B cell (primary cell): ENCODE measurements at places on chromosomes 4 and X. TPM values are rescaled to one million over a fixed set of nuclear protein-coding genes. Genes with fewer than 3 reads are reported as not detected.

The AFAP1 gene
- polyA plus RNA-seq: 0.03 and 0.09 TPM in 2 replicates

DNA sequence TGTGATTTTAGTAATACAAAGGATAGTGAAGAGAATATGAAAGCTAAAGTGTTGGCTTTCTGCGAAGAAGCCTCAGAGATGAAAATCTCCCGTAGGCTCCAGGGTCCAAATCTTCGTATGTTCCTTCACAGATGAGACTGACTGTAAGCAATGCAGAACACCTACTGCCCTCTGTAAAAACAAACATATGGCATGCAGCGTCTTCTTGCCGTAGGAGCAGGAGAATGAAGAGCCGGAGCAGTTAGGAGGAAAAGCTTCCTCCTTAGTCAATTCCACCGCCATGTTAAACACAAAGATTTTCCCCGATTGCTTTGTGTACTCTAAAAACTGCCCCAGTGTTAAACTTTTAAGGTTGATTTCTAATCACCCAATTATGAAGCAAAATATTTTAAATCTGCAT lies 22.5 kb downstream of the RWDD4 start:
- DNase-seq: no peak

DNA sequence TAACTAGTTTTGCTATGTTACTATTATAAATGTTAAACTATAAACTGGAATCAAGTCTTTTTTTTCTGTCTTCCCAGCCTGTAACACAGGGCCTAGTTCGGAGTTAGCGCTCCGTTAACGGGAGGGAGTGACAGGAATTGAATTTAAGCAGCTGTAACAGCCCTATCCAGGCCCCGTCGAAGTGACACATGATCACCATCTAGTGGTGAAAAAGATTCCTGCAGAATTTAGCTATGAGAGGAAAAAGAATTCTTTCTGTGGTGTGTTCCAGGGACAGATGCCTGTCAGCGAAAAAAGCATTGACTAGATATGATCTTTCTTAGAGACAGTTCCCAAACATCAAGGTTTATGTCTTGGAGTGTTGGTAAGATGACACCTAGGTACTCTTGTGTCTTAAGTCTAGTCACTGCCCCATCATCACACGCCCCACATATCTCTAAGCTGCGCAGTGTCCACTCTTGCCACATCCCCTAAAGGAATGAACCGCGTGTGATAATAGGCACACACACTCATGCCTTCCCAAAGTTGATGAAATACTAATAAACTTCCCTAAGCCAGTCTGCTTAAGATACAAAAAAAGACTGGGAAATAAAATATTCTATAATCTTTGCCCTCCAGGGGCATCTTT lies 2.1 kb downstream of the GAB3 start:
- DNase-seq: peak; percentile 75

DNA sequence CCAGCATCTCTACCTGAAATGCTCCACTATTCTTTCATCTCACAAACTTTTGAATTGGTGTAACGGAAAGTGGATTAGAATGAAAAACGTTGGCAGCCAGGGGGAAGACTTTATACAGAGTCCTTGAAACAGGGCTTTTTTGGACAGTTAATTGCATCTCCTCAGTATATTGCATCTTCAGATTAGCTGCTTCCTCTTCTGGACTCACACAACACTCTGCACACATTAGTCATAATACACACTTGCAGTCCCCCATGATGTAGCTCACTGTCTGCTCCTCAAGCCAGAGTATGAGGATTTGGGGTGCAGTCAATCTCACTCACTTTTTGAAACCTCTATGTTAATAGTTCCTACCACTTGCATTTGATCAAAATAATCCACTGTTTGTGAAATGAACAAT lies 101.0 kb downstream of the ADGRA3 start:
- no peak for DNase-seq

The KLHL13 gene
- polyA plus RNA-seq: 0.04 TPM in 1 of 2 replicates, not detected in the other

The EDA gene
- polyA plus RNA-seq: 0.04 and 0.10 TPM in 2 replicates

GRCh38 chr4:81923140-81923539 lies 450.7 kb downstream of the HNRNPD start:
- DNase-seq: no peak

- DNase-seq: no peak
Observed at GRCh38 chr4:119508281-119508680, 120.3 kb downstream of the PDE5A start.

GRCh38 chrX:70096052-70096451 lies 33.8 kb downstream of the OTUD6A start:
- DNase-seq: no peak

DNA sequence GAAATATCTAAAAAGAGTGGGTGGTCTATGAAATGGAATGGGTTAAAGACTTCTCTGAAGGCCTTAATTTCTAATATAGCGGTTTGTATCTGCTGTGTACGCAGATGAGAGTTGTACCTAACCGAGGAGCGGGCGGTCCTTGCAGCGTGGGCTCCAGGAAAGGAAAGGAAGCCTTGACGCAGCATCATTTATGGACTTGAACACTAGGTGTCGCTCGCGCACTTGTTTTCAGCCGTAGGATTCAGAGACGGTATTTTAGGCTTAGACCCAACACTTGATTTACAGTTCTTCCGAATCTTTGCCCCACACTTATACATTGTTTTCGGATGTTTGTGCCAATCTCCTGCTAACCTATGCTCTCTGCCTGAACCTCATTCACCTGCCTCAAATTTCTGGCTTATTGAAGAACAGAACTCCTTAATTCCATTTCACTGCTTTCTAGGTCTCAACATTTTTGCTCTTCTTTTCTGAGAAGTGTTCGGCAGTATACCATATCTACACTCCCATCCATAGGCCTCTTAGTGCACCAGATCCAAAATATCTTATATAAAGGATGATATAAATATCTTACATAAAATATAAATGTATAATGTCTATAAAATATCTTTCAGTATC lies 48.9 kb upstream of the AADAT start:
- DNase-seq: peak; percentile 71

DNA sequence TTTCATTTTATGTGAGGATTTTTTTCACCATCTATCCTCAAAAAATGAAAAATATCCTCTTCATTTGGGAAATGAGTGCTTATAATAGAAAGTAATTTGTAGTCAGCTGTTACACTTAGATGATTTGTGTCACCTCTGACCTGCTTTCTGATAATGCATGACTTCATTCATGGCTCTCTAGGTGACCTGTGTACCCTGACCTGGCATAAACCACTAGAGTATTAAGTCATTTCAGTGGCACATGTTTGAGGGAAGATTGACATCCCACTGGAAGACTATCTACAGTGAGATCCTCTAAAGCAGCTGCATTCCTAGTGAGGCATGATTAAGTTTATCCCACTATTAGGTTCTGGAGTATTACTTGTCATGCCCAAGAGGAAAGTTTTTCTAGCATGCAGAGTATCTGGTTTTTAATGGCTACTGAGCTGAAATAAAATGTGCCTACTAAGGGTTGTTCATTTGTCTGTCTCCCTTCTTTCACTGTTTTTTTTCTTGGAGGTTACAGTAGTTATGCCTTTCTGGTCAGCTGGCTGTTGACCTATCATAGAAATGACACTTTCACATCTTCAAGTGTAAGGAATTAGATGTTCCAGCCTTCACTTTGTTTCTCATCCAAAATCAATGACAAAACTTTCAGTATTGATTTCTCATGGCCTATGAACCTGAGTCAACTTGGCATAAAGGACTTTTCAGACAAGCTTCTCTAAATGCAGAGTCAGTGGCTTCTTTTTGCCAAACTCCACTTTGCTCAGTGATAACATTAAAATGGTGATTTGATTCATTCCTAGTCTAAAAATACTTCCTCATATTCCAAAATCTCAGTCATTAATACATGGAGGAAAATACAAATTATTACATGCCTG lies 33.1 kb downstream of the TET2 start:
- no peak for DNase-seq

- DNase-seq: peak; percentile 41
Observed at GRCh38 chr4:41661442-41662076, 87.0 kb downstream of the PHOX2B start.

DNA sequence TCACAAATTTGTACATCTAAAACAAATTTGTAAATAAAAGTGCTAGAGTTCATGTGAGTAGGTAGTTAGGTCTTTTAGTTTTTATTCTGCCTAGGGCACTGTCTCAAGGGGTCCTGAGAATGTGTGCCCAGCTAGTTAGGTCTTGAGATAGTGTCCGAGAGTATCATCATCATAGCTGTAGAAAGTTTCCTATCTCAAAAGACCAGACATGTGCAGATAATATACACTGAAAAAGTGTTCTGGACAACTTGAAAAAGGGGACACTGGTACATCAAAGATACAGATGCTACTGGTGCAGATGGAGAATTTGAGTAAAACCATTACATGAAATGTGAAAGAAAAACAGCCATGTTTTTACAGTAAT lies 1.8 kb upstream of the ZCCHC4 start:
- DNase-seq: no peak

- DNase-seq: no peak
Observed at GRCh38 chrX:140664939-140665338, 44.6 kb upstream of the LINC00632 start.

DNA sequence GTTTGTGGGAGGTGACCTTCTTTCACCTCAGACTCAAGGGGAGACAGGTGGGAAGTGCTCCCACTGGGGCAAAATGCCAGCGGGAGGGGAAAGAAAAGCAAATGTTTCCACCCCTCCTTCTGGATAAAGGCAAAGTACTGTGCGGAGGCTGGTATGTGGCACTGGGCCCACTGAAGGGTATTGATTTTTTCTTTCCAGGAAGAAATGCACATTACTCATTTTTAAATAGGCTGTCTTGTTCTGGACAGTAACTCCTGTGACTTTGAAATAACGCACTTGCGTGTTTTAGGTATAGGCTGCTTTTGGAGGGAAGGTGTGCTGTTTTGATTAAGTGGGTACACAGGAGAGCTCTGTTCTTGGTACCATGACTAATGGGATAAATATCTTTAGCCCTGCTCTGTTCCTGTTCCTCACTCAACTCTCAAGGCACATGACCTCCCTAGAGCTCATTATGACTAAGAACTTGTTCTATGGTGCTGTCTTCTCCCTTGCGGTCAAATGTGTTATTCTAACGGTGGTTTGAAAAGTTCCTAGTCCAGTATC lies 40.7 kb upstream of the MBTPS2 start:
- no peak for DNase-seq

DNA sequence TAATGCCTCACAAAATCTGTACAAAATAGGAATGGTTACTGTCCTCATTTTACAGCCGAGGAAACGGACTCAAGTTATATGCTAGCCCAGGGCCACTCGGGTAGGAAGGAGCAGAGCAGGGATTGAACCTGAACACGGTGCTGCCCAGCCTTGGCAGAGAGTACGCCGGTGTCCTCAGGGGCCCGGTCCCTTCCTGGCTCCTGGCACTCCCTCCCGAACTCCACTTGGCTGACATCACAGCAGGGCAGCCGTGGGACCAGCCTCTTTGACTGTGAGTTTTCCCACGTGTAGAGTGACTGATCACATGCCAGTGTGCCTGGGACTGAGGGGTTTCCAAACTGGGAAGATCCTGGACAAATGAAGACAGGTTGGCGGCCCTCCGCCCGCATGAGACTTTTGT lies 23.7 kb downstream of the MAN2B2 start:
- DNase-seq: no peak

- DNase-seq: no peak
Observed at GRCh38 chrX:25721564-25721963, 416.6 kb upstream of the MAGEB18 start.

DNA sequence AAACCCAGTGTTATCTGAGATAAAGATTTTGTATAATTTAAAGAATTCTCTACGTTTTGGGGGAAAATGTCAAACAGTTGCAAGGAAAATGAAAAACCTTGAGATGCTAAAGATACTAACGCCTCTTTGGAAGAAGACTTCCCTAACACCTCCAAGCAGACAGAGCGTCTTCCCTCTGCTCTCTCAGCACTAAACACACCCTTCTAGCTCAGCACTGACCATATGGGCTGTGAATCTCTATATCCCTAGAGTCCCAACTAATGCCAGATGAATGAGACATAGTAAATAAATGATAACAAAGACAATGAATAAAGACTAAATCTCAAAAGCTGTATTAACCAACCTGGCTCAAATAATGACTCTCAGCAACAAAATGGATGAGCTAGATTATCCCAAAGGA lies 13.3 kb downstream of the FUNDC1 start:
- no peak for DNase-seq

The OPRPN gene
- not detected in 2 replicates for polyA plus RNA-seq

DNA sequence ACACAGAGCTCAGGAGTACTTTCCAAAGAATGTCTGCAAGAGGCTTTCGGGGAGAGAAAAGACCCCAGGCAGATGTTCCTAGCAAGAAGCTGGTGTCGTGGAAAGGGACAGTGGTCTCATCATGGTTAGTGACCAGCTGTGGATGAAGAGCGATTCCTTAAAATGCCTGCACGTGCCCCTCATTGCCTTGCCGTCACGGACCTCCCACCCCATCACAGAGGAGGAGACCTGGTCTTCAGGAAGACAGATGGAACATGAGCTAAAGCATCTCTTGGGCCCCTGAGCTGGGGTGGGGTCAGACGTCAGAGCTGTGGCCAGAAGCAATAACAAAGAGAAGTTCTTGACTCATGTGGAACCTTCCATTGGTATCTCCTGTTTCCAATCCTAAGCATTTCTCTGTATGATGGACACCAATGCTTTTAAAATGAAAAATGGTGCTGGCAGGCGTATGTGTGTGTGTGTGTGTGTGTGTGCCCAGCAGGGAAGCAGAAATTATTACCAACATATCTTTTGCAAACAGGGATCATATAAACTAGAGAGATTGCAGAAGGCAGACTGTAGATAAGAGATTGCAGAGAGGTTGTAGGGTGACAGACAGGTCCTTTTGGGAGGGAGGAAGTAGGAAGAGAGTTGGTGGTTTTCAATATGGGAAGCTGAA lies 25.2 kb upstream of the ASMTL start:
- peak; percentile 6 for DNase-seq

DNA sequence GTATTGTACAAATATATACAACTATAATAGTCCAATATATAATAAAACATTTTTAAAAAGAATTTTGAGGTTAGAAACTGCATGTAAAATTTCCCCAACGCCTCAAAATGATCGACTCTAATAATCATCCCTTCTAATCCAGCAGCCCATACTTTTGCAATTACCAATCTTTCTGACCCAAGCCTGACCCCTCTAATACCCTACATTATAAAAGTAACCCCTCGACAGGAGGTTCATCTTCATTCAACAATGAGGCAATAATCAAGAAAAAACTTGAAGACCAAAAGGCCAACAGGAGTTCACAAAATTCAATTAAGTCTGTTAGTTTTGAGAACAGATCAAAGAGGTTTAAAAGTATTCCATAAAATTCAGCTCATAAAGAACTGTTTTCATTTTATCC lies 393.5 kb downstream of the GPM6A start:
- DNase-seq: no peak

- no peak for DNase-seq
Observed at GRCh38 chr4:170698334-170698733, 608.6 kb upstream of the AADAT start.

The ADGRA3 gene
- polyA plus RNA-seq: 0.25 and 0.35 TPM in 2 replicates
